Inflammatory macrophage treated with lipopolysaccharide for 4 hours (primary cell): ENCODE measurements at places on chromosomes 4 and X.

DNA sequence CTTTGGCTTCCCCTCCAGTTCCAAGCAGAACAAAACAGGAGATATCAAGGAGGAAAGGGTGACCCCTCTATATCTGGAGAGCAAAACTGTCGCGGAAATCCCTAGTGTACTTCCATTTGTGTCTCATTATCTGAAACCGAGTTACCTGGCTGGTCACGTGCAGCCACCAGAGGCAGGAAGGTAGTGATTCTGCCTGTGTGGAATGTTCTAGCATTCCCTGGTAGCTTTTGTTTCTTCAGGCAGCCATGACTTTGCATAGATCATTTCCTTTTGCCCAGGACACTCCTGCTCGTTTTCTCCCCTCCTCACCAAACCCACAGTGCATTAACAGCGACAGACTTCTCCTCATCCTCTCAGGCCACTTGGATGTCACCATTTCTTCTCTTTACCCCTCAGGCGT, 107.9 kb downstream of the PTTG2 start:
- no peak for DNase-seq

DNA sequence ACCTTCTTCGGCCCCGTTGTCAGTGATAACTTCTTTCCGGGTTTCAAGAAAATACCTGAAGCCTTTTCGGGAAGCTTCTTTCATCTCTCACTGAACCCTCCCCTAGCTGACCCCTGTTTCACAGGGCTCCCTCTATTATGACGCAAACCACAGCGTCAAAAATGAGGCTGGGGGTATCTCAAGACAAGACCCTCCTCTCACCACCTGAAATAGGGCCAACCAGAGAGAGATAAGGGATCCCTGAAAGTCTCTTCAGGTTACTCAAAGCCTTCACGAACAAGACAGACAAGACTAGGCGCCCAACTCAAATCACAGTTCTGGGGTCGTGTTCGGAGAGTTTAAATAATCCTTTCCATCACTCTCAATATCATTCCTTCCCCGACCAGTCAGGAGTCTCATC, 1.2 kb downstream of the PHF8 start:
- DNase-seq: no peak

- no peak for DNase-seq
Measured at GRCh38 chrX:138710866-138711341, 613 bp downstream of the FGF13 start.

- DNase-seq: no peak
Measured at GRCh38 chr4:115759231-115759630, 645.8 kb upstream of the NDST4 start.

DNA sequence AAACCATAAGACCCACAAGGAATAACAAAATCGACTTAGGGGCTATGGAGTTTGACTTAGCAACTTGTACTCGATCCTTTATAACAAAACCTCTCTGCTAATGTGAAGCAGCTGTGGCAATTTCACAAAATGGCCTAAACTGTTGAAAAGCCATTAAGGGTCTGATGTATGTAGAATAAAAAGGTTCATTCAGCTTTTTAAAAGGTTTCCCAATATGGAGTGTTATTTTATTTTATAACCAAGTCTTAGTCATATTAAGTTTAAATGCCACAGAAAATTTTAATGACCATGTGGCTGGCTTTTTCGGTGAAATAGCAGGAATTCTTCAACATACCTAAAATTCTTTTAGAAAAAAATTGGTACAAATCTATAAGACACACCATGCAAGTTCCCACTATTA, 291.8 kb upstream of the HAND2 start:
- DNase-seq: no peak

GRCh38 chr4:41384992-41385391, 128.3 kb downstream of the UCHL1 start:
- DNase-seq: no peak

DNA sequence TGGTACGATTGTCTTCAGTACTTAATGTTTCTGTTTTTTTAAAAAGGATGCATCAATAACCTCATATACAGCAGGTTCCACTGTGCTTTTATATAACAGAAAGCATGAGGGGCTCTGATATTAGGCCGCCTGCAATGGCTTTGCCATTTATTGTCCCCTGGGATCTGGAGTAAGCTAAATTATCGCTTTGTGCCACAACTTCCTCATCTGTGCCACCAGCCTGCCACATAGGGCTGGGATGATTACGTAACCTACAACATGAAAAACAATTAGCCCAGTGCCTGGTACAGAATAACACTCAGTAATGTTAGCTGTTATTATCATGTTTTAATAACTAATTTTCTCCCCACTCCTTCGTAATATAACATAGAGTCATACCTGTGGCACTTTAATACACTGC, 65.5 kb upstream of the TRIM2 start:
- peak; percentile 76 for DNase-seq

- no peak for DNase-seq
Measured at GRCh38 chrX:113048896-113049295, 208.3 kb upstream of the AMOT start.

DNA sequence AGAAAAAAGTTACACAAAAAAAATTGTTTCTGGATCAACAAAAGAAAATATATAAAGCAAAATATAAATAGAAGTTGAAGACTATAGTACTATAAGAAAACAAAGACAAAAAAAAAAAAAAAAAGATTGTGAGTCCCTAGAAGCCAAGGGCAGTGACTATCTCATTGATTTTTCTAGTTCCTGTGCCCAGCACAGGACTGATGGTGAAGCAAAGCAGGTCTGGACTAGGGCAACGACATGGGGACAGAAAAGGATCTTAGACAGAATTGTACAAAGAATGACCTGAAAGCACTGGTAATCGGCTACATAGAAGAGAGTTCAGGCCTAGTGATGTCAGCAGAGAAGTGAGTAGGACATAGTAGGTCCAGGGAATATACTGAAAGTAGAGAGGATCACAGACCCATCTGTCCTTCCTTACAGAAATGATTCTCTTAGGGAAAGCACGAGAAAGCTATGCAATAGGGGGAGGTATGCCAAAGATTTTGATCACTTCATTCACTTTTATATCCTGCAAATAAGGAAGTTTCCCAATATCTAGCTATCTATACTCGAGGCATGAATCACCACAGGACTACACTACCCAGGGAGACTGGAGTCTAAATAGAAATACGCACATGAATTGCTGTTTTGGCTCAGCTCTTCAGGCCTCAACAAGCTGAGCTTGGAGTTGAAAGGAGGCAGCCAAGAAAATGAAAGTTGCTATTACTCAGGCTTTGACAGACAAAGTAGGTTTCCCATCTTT, 230.9 kb upstream of the GPC4 start:
- DNase-seq: peak; percentile 86

DNA sequence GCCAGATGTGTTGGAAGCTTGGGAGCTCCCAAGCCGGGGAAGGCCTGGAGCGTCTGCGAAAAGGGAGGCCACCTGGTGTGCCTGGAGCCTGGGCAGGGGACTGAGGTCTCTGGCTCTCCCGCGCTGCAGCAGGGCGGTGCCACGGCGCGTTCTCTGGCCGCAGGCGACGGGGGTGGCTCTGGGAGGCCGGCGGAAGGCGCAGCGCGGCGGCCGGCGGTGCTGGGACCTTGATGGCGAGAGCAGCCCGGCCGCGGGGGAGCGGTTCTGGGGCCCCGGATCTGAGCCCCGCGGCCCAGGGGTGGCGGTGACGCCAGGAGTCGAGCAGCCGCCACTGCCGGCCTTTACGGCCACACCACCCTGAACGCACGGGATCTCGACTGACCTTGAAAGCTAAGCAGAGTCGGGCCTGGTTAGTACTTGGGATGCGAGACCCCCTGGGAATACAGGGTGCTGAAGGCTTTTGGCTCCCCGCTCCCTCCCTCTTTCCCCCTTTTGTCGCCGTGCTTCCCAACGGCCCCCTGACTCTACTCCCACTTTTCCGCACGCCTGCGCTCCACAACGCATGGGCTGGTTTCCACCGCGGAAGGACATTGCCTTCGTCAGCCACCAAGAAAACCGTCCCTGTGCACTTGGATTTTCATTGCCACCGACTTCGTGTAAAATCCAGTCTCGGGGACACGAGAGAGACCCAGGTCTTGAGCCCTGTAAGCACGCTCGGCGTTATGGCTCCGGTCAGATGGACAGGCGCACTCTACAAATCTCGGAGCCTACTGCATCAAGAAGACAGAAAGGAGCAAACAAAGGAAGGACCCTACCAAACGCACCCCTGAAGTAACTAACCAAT, 9.5 kb downstream of the FRG2 start:
- DNase-seq: no peak

- peak; percentile 87 for DNase-seq
Measured at GRCh38 chrX:153732401-153732800, 7.7 kb downstream of the ABCD1 start.

DNA sequence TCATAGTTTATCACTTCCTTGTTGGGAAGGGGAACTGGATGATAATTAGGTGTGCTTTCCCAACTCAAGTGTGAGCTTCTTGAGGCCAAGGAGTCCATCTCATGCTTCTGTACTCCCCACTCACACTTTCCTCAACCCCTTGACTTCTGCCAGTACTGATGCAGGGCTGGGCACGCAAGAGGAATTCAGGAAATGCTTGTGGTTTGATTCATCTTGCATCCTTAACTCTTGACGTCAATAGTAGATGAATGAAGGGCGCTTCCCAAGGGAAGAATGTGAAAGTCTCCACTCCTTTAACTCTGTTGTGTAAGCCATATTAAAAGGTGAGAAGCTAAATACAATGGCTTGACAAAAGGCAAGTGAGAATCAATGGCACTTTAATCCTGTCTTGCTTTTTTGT, 101.8 kb downstream of the AGTR2 start:
- no peak for DNase-seq

GRCh38 chr4:128861856-128862518, 52.5 kb downstream of the JADE1 start:
- no peak for DNase-seq

GRCh38 chr4:13054420-13054970, 429.6 kb downstream of the RAB28 start:
- no peak for DNase-seq

- DNase-seq: no peak
Measured at GRCh38 chr4:185351691-185352090, 44.0 kb downstream of the LRP2BP start.

DNA sequence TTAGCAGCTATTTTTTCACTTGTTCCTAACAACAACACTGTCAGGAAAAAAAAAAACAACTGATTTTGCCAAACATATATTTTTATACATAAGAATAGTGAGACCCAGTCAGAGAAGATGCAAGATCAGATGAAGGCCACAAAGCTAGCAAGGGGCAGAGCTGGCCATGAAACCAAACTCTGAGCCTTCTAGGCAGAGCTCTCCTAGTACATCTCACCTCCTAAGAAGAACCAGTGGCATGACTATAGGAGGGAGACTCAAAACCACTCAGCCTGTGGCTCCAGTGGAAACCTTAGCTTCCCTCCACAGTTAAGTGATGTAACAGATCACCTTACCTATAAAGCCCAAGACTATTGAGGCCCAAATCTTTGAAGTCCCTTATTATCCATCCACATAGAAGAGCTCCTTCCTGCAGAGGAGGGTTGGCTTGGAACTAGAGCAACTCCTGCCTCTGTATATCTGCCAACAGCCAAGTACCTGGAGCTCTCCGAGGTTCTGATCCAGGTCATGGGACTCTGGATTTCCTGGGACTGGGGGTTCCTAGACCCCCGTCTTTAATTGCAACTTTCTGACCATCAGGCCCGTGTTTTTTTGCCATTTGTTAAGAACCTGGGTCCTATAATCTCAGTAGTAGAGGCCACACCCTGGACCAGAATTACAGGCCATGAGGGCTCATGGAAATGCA, 136.5 kb downstream of the SH3KBP1 start:
- no peak for DNase-seq

GRCh38 chr4:73872316-73873108, 3.3 kb downstream of the CXCL1 start:
- DNase-seq: peak; percentile 87

GRCh38 chrX:14964500-14964899, 91.3 kb downstream of the MOSPD2 start:
- no peak for DNase-seq

GRCh38 chr4:174789657-174790056, 39.4 kb downstream of the GLRA3 start:
- peak; percentile 2 for DNase-seq

- DNase-seq: no peak
Measured at GRCh38 chr4:89300499-89300898, 7.1 kb downstream of the GPRIN3 start.

DNA sequence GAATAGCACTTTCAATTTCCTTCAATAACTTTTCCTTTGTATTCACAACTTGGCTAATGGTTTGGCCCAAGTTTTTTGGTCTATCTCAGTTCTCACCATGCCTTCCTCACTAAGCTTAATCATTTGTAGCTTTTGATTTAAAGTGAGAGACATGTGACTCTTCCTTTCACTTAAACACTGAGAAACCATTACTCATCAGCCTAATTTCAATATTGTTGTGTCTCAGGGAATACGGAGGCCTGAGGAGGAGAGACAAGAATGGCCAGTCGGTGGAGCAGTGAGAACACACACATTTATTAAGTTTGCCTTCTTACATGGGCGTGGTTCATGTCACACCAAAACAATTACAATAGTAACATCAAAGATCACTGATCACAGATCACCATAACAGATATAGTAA, 56.7 kb downstream of the TSPAN5 start:
- DNase-seq: no peak

GRCh38 chr4:145061318-145061920, 36.6 kb downstream of the ANAPC10 start:
- peak; percentile 54 for DNase-seq

DNA sequence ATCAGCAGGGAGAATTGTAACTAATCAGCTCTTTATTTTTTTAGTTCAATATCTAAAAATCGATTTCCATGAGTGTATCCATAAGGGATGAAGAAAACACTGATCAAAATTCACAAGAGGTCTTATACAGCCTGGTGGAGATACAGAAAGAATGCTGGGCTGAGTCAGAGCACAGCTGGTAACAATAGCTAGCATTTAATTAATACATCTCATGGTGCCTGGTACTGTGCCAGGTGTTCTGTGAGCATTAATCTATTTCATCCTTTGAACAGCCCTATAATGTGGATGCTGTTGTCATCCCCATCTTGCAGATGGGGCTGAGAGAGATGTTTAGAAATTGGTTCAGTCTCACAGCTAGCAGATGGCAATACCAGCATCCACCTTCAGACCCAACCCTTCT, 250.9 kb upstream of the RPS6KA3 start:
- DNase-seq: no peak

DNA sequence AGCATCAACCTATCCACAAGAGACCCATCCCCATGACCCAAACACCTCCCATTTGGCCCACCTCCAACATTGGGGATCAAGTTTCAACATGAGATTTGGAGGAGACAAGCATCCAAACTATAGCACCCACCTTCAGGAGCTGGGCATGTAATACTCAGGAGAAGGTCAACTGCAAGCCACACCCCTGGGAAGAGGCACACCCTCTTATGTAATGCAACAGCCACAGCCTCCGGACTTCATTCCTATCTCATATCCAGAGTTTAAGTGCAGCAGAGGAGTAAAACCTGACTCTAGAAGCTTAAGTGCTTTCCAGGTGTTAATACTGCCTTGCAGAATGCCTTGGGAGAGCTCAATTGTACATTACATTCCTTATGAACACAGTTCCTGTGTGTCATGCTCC, 197.4 kb downstream of the PTTG2 start:
- no peak for DNase-seq

DNA sequence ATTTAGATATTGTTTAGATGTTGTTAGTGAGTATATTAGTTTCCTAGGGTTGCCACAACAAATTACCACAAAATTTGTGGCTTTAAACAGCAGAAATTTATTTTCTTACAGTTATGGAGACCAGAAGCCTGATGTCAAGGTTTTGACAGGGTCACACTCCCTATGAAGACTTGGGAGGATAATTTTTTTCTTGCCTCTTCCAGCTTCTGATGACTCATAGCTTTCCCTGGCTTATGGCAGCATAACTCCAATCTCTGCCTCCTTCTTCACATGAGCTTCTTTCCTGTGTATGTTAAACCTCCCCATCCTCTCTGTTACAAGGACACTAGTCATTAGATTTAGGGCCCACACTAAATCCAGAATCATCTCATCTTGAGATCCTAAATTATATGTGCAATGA, 20.9 kb upstream of the RAB40A start:
- no peak for DNase-seq
